Right ventricle myocardium superior (tissue), 1 donor: ENCODE measurements at places on chromosomes 11 and 22. TPM values are rescaled to one million over a fixed set of nuclear protein-coding genes. Genes with fewer than 3 reads are reported as not detected.

LMF2 gene
- 25.3 TPM for total RNA-seq

- DNase-seq: peak; percentile 26
Observed at GRCh38 chr11:68649851-68650555, 34.3 kb upstream of the GAL start.

ME3 gene
- total RNA-seq: 30.4 TPM

- no peak for DNase-seq
Observed at GRCh38 chr11:111814557-111815320, 48.5 kb upstream of the PPP2R1B start.

DNA sequence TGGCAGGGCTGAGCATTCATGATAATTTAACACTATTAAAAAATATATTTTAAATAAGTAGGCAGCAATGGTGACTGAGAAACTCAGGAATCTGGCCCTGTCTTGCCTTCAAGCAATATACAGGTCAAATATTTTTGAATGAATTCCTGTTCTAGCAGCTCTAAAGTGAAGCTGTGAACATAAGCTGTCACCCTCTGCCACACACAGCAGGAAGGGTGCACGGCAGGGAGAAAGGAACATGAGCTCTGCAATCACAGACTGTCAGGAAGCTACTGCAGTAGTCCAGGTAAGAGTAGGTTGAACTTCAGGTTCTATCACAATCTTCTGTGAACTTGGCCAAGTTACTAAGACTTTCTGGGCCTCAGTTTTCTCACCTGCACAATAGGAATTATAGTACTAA lies 114.8 kb downstream of the SERGEF start:
- no peak for DNase-seq

- no peak for DNase-seq
Observed at GRCh38 chr11:104926771-104927611, 28.7 kb upstream of the CASP12 start.
